Eye (tissue), 1 donor: ENCODE measurements at places on chromosomes 11 and 22.
A peak's percentile ranks its signal among the peaks of the same experiment; 100 is the strongest.

GRCh38 chr11:119504371-119504770 lies 81.4 kb upstream of the THY1 start:
- no peak for DNase-seq

- DNase-seq, result no peak
These were observed 107.1 kb upstream of the RASSF10 start for GRCh38 chr11:12901874-12902481.

- DNase-seq, result peak; percentile 58
These were observed 561 bp downstream of the FXYD2 start for GRCh38 chr11:117823946-117824420.

DNA sequence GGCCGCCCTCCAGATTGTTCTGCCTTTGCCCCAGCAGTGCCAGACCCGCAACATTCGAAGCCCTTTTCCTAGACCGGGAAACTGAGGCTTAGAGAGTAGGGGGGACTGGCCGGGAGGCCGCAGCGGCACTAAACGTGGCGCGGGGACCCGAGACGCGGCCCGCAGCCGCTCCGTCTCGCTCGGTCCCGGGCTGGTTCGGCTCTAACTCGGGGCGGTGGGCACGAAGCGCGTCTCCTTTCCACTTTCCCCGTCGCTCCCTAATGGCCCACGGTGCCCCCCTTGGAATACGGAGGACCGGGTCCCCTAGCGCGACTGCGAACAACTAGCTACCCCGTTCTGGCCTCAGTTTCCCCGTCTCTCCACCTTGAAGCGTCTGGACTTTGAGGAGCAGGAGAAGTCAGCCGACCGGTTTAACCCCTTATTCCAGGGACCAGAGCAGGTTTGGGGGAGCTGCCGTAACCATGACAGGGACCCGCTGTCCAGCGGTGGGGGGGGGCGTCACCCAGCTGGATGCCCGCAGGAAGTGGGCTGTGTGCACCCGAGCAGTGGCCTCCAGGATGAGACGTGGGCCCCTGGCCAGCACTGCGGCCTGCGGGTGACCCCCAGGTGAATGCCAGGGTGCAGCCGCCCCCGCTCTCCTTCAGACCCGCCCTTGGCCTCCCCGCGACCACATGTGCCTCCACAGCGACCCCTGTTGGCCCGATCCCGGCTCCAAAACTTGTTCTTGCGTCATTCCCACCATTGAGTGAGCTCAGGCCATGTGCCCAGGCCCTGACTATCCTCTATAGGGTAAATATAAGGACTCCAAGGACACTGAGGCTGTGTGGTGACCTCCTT lies 1.1 kb downstream of the CDC42EP1 start:
- DNase-seq, result peak; percentile 96

DNA sequence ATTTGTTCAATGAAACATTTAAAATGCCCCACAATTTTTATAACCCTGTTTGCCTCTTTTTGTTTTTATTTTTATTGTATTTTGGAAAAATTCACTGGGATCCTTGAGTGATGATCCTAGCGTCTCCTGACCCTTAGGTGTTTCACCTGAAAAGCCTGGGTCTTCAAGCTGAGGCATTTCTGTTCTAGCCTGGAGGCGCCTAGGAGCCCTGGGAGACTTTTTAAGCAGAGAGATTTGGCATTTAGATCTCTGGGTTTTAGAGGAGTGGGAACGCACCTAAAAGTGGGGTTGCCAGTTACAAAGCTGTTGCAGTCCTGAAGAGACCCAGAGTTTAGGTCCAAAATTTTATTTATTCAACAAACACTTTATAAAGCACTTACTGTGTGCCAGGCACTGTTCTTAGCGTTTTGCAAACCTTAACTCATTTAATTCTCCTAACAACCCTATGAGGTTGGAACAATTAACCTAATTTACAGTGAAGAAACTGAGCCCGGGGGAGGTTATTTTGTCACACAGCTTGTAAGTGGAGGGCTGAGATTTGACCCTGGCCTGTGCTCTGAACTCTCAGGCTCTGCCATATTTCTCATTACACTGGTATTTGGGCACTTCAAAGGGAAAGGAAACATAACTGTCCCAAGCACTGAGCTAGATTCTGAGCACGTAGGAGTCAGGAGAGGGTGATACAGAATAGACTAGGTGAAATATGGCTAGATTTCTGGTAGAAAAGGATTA lies 834 bp upstream of the FADS1 start:
- no peak for DNase-seq

DNA sequence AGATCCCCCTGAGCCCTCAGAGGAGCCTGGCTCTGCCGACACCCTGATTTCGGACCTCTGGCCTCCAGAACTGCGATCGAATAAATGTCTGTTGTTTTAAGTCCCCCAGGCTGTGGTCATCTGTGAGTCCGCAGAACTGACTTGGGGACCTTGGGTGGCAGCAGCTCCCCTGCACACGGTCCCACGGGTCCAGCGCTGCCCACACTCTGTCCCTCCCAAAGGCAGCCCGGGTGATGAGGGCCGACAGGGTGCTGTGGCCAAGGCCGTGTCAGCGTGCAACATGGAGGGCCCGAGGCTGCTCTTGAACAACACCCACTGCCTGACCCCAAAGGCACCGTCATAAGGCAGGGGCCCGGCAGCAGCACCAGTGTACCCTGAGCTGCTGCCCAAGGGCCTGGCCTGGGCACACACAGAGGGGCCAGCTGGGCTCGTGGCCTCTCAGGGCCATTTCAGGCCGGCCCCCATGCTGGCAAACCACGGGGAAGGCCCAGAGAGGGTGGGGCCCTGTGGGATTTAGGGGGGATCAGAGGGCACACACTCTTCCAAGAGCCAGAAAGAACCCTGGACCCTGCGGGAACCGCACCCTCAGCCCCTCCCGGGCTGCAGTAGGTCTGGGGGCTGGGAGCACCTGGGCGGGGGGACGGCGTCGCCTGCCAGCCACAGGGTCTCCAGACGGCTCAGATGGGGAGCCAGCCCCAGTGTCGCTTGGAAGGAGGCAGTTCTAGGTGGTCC lies 77.1 kb upstream of the PRR5 start:
- no peak for DNase-seq

- DNase-seq, result no peak
These were observed 4.1 kb downstream of the SBF2 start for GRCh38 chr11:10289765-10290380.

DNA sequence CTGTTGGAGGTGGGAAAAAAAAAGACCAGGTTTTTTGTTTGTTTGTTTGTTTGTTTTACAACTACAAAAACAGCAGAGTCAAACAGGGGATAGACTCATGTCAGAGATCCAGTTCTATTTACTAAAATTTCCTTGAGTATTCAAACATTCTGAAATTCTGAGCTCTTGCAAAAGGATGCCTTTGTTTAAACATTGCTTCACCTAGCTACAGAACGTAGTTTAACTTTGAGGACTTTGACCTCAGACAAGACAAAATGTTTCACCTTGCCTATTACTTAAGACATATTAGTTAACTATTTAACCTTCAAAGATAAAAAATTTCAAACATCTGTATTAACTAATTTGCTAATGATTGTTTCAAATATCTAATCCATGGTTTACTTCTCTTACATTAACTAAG lies 36.1 kb upstream of the GLYATL2 start:
- no peak for DNase-seq

DNA sequence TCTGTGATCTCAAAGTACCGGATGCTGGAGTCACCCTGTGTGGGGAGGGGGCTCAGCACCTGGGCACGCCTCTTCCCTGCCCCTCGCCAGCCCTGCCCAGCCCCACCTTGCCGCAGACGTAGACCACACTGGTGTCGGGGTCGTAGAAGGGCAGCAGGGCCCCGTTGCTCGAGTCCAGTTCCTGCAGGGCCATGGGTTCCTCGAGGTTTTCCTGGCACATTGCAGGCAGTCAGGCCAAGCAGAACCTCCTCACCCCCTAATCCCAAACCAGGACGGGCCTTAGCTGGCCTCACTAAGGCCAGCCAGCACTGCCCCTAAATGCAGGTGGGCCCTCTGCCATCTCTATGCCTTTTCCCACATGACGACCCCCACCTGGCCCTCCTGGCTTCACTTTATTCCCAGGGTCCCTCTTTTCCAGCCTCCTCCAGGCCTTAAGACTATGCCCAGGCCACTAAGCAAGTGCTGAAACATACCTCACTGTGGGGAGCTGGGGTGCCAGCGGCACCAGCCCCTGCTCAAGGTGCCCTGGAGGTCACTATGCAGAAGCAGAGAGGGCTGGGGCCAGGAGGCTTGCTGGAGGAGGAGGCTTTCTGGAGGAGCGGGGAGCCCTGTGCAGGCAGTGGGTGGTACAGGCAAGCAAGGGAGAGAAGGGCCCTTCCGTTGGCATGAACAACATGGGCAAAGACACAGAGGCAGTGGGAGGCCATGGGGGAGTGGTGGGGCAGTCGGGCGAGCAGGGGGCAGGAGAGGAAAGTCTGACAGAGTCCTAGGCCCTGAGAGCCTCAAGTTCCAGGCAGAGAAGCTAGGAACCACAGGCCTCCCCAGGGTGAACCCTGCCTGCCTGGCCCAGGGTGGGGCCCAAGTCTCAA lies 2.8 kb downstream of the CORO1B start:
- DNase-seq, result no peak

- no peak for DNase-seq
These were observed 6.8 kb upstream of the CREB3L1 start for GRCh38 chr11:46270684-46271083.

DNA sequence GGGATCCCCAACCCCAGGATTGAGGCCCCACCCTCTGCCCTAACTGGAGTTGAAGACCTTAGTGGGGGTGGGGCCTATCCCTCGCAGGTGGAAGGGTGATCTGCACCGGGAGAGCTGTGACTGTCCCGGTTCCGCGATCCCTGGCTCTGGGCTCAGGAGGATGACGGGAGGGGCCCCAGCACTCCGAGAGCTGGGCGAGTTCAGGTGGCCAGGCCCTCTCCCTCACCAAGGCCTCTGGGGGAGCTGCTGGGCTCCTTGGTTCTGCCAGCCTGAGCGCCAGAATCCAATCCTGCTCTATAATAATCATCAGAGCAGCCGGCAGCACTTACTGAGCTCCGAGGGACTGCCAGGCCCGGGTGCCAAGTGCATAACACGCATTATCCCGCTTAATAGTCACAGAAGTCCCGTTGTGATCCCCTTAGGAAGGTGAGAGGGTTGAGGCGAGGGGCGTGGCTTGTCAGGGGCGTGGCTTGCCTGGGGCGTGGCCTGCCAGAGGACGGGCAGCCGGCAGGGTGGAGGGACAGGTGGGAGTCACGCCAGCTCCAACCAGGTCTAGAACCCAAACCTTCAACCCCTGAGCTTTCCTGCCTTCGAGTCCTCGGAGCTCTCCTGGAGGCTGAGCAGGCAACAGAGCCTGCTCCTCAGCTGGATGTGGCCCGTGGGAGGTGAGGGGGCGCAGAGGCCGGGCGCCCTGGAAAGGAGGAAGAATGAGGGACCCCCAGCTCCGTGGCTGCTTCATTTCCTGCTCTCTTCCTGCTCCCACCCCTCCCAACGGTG lies 7.3 kb upstream of the SYT7 start:
- DNase-seq, result peak; percentile 62

GRCh38 chr11:119782739-119783072 lies 53.7 kb upstream of the NECTIN1 start:
- no peak for DNase-seq

GRCh38 chr11:22454461-22455090 lies 116.4 kb downstream of the SLC17A6 start:
- DNase-seq, result no peak

- no peak for DNase-seq
These were observed 65.1 kb downstream of the C11orf65 start for GRCh38 chr11:108402241-108402640.
